Activated naive CD8-positive, alpha-beta T cell treated with anti-CD3 and anti-CD28 coated beads, Interleukin-2, amount 50 U/mL, for 24 hours (primary cell): ENCODE measurements at places on chromosomes 1 and 21.

- DNase-seq = peak; percentile 37
These were observed 546 bp downstream of the ELOVL1 start for GRCh38 chr1:43367026-43367903.

GRCh38 chr1:236320671-236321070 is 38.9 kb upstream of the ERO1B start:
- DNase-seq = no peak

DNA sequence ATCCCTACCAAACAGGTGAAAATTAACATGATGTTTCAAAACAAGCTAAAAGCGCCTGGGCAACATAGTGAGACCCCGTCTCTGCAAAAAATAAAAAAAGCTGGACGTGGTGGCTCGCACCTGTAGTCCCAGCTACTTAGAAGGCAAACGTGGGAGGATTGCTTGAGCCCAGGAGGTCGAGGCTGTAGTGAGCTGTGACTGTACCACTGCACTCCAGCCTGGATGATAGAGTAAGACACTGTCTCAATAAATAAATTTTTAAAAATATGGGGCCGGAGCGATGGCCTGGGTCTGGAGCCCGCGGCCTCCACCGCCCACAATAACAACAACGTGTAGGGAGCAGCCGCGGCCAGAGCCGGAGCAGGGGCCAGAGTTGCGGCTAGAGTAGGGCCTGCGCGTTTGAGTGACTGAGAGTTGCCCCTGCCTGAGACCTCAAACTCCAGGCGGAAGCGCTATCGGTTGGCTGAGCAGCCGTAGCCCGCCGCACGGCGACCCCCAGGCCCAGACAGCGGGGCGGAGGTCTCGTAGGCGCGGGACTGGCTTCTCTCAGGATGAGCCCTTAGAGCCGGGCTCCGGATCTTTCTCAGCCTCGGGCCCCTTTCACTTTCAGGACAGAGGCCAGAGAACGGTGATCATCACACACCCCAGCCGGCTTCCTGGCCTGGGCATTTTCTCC is 41.4 kb downstream of the ZMYM1 start:
- DNase-seq = peak; percentile 8

DNA sequence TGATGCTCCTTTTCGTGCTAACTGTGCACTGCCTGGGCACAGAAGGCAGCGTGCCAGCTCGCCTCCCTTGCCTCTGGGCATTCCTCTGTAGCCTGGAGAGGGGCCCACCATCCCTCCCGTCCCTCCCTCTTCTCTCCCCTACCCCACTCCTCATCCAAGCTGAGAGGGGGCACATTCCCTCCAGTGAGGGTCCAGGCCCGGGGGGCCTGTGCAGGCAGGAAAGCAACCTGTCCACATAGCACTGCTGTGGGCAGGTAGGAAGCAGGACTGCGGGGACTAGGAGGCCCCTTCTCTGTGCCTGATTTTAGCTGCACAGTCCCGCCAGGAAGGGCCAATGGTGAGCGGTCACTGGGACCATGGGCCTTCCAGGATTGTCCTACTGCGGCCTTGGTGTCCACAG is 10.3 kb upstream of the PKNOX1 start:
- DNase-seq = no peak

DNA sequence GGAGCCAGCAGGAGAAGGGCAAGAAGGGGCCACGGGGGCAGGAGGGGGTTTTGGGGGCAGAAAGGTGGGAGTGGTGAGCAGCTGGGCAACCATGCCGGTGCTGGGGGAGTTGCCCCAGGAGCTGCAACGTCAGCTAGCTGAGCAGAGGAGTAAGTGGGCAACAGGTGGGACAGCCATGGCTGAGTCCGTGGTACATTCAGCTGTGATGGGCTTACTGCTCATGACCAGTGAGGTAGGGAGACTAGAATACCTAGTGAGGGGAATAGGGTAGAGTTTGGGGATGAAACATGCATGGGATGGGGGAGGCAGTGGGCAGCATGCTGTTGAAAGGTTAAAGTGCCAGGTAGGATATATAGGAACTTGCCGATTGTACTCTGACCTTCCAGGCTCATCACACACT is 2.4 kb downstream of the USP21 start:
- no peak for DNase-seq

- no peak for DNase-seq
These were observed 5.0 kb downstream of the TFF1 start for GRCh38 chr21:42361286-42361685.

GRCh38 chr1:32128964-32129363 is 21.1 kb downstream of the KPNA6 start:
- DNase-seq = no peak

- DNase-seq = no peak
These were observed 32.1 kb downstream of the HOOK1 start for GRCh38 chr1:59846895-59847282.

- no peak for DNase-seq
These were observed 34.8 kb downstream of the ZBTB18 start for GRCh38 chr1:244085891-244086290.

GRCh38 chr1:107499139-107499744 is 358.4 kb downstream of the NTNG1 start:
- DNase-seq = no peak

DNA sequence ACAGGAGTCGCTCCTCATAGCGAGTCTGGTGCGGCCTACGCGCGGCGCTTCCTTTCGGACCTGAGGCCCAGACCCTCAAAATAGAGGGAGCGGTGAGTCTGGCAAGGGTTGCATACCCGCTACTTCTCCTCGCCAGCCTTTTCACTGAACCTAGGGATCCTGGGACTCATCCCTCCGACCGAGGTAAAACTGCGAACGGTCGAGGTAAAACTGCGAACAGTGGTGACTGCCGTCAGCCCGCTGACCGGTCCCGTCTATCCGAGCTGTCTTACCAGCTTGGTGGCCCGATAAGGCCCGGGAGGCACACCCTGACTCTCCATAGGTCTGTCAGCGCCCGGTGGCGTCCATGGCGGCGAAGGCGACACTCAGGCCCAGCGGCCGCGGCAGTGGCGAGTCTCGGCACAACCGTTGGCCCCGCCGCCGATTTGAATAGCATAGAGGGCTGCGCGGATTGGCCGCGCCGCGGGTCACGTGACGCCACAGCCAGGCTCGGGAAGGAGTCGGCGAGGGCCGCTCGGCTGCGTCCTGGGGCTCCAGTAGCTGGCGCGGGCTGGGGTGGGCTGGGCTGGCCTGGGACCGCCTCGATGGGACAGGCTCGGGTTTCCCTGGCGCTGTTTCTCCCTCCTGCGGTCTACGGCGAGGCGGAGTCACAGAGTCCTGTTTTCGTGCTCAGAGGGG is at the start of gene DEPDC1:
TSS of gene DEPDC1 (minus strand) at position 403 of the 678 bp plus-strand sequence. CDS start at position 320, 83 bp downstream.
- DNase-seq = peak; percentile 81

DNA sequence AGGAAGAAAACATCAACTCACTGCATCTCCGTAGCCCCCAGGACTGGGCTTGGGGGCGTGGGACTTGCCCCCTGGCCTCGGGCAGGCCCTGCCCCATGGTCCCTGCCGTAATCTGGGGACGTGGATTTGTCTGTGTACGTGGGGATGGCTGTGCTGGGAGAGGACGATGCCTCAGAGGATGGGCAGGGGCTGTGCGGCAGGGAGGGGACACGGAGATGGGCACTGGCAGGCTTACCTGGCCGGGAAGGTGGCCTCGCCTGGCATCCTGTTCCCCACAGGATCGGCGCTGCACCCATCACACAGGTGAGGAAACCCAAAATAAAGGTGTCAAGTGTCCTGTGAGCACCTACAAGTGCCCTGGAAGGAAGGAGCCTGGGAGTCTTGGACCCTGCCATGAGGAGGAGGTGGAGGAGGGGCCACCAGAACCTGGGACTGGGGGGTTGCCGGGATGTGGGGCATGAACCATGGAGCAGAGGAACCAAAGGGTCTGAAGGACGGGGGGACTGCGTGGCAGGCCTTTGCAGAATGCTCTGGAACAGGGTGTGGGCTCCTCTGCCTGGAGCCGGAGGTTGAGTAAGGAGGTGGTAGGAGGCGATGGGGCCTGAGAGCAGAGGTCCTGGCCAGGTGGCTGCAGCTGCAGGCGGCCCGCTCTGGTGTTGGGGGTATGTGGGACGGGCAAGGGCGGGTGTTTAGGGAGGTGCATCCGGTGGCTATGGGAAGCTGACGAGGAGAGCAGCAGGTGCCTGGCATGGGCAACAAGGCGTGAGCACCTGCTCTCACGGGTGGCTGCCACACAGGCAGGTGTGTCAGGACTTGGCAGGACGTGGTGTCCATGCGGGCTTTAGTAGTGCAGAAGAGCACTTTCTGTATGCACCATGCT is 27.8 kb upstream of the LRRC3 start:
- DNase-seq = no peak
